ENCODE measurements at places on chromosomes 7 and 10.

GRCh38 chr10:69335063-69335587, 56.8 kb downstream of the HK1 start:
- no peak for DNase-seq

DNA sequence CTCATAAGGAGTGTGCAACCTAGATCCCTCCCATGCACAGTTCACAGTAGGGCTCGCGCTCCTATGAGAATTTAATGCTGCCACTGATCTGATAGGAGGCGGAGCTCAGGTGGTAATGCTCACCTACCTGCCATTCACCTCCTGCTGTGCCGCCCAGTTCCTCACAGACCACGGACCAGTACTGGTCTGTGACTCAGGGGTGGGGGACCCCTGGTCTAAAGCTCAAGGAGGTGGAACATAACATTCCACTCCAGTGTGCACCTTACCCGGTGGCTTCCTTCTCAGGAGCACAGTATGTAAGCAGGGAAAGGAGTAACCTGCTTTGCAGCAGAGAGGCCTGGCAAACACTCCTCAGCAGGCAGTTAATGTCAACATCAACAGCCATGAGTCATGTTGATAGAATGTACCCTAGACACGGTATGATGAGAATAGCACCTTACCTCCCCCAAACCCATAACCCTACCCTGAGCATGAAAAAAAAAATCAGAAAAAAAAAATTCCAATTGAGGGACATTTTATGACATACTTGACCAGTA, 273.5 kb downstream of the FGFR2 start:
- peak; percentile 63 for DNase-seq

DNA sequence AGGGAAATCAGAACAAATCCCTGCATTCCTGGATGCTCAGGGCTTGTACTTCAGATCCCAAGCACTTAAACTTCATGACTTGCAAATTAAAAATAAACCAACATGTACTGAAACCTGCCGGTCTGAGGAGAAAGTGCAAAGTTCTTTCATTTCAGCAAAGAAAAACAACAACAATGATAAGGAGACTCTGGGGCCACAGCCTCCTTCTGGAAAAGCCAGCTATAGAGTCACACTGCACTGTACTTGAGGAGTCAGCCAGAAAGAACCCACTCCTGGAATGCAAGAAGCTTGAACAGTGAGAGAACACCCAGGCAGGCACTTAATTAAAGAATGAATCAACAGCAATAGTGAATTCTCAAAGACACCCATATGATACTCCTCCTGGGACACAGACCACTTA, 49.7 kb upstream of the TM9SF3 start:
- DNase-seq, result no peak

DNA sequence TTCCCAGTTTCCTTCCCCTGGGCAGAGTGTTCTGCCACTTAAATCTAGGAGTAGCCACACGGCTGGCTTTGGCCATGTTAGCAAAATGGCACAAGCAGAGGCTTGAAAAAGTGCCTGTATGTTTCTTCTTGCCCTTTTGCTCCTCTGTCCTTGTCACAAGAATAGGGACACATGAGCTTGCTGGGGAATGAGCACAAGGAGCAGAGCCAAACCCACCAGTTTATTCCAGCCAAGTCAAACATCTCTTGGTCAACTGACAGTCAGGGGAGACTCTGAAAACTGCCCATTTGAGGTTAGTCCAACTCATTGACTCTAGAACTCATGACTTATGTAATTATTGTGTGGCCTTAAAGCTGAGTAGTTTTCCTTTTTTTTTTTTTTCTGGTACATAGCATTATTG, 739.7 kb upstream of the FZD8 start:
- DNase-seq, result no peak

DNA sequence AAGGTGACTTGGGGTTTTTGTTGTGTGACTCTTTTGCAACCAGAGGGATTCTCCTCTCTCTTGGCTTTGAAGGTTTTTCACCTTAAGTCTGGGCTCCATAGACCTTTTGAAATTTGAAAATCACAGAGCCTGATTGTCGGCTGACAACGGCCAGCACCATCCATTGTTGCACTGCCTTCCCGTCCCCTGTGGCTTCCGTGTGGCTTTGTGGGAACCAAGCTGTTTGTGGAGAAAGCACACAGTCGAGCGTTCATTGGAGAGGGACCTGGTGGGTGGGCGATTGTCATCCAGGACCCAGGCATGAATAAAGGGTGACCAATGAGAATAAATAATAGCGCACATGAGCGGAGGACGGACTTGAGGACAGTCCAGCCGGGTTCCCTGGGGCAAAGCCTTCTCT, 7.4 kb upstream of the RAMP3 start:
- no peak for DNase-seq

GRCh38 chr7:605661-606450, 86.2 kb upstream of the PDGFA start:
- no peak for DNase-seq

DNA sequence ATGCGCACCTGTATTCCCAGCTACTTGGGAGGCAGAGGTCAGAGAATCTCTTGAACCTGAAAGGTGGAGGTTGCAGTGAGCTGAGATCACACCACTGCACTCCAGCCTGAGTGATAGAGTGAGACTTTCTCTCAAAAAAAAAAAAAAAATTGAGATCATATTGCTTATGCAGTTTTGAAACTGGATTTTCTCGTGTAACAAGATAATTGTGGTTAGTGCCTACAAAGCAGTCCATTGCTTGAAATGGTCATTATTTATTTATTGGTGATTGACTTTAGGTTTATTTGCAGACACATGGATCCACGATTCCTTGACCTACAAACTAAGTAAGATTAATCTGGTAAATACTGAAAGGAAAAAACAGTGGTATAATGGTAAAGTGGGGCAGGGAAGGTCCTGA, 149.8 kb downstream of the TAX1BP1 start:
- DNase-seq, result no peak

DNA sequence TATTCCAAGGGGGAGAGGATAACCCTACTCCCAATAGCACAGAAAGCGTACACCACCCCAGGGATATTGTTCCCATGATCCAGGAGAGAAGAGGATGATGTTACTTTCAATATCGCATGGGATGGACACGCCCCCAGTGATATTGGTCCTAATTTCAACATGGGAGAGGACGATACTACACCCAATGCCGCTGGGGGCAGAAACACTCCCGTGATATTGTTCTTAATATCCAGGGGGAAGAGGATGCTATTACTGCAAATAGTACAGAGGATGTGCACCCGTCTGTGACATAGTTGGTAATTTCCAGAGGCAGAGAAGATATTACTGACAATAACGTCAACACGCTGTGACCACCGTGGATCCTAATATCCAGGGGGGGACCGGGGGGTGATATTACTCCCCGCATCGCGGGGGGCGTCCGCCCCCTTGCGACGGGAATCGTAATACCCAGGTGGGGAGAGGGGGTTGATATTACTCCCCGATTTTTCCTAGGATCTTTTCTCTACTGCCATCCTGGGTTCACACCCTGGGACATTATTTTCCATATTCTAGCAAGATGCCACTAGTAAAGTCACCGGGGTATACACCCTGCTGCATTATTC, 16.6 kb downstream of the MEIG1 start:
- peak; percentile 26 for DNase-seq

- DNase-seq, result peak; percentile 72
These were observed 15.3 kb upstream of the RSU1 start for GRCh38 chr10:16832351-16833080.

- no peak for DNase-seq
These were observed 207.6 kb upstream of the KLF14 start for GRCh38 chr7:130941322-130942210.

- peak; percentile 97 for DNase-seq
These were observed 25.5 kb downstream of the VOPP1 start for GRCh38 chr7:55546814-55547213.

- no peak for DNase-seq
These were observed 104.5 kb downstream of the CCSER2 start for GRCh38 chr10:84432891-84433290.

DNA sequence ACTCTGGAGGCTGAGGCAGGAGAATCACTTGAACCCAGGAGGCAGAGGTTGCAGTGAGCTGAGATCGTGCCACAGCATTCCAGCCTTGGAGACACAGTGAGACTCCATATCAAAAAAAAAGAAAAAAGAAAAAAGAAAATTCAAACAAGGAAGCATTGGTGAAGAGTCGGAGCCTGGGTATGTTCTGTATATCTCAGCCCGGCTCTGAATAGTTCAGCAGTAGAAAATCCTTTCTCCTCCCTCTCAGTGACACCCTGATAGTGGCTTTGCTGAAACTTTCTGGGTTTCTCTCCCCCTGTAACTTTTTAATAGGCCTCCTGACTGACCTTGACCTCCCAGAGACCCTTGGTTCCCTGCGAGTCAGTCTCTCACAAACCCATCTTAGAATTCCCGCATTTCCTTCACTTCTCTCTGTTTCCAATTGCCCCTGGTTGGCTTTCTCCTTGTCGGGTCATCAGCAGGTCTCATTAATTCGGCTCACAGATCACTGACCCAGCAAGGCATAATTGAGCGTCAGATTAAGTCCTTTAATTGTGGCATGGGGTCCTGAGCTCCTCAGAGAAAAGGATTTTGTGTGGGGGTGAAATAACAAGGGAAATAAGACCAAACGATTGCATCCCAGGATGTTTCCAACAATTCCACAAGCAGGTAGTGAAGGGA, 541.6 kb upstream of the NRP1 start:
- no peak for DNase-seq

- no peak for DNase-seq
These were observed 78.3 kb downstream of the MICALL2 start for GRCh38 chr7:1380821-1381580.

- no peak for DNase-seq
These were observed 837.7 kb upstream of the AUTS2 start for GRCh38 chr7:68760556-68760955.

DNA sequence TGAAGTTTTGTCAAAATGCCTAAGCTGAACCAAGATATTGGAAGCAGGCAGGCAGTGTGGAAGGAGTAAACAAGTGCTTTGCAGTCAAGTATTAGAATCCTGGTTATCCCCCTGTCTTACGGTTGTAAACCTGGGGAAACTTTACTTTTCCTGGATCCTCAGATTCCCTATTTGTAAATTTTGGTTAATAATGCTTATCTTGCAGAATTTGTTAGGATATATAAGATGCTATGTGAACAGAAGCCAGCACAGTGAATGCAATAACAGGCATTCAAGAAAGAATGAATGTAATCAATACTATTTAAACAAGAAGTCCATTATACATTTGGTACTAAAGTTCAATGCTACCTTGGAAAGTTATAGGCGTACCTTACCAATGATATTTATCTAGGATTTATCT, 91.8 kb upstream of the STK17A start:
- no peak for DNase-seq

GRCh38 chr7:151435971-151436370, 4.0 kb downstream of the CRYGN start:
- no peak for DNase-seq

- DNase-seq, result no peak
These were observed 231.8 kb downstream of the AHR start for GRCh38 chr7:17530244-17530643.

DNA sequence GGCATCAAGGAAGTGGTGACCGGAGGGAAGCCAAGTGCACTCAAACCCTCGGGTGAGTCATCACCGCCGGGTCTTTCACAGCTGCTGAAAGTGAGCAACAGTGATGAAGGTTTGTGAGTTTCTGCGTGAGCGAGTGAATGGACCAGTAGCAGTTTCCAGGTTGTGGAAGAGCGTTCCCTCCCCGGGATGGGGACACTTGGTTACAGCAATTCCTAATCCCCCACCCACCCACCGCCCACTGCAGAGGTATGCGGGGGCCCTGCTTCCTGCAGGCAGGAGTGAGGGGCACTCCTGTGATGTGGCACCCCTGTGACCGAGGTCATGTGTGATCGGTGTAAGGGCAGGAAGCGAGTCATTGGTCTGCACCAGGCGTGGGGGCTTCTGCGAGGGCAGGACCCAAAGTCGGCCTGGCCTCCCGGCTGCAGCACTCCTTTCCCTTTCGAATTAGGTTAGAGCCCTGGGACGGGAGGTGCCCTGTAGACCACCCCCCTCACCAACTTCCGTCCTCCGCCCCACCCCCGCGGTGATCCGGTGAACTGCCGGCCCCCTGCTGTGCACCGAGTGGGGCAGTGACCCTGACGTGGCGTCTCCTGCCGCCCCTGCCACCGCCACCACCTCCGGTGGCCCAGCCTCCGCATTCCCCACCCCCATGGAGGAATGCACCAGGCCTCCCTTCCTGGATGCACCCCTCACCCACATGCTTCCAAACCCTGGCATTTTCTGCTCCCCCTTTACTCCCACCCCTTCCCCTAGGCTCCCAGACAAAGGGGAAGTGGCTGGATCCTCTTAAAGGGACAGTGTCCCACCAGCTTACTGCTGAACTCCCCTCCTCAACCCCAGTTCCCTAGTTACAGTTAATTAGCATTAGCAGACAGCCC, 10.9 kb downstream of the LIMK1 start:
- DNase-seq, result peak; percentile 91

GRCh38 chr10:110821508-110821907, 50.2 kb upstream of the PDCD4 start:
- DNase-seq, result no peak

- DNase-seq, result no peak
These were observed 288.0 kb upstream of the SEMA3C start for GRCh38 chr7:81206667-81207360.

DNA sequence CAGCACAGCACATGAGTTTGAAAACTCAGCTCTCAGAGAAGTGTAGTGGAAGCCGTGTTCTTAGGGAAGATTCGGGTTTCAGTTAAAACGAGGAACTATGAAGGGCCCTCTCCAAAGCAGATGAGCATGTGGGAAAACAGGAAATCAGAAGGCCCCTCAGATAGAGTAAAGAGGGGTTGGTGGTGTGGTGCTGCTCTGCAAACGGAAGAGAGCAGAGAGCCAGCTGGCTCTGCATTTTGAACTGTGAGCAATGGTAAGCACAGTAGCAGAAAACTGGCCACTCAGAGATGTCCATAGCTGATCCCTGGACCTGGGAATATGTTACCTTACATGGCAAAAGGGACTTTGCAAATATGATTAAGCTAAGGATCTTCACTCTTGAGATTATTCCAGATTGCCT, 27.9 kb upstream of the CUL1 start:
- DNase-seq, result no peak

- no peak for DNase-seq
These were observed 33.7 kb upstream of the RHEB start for GRCh38 chr7:151553356-151553755.

DNA sequence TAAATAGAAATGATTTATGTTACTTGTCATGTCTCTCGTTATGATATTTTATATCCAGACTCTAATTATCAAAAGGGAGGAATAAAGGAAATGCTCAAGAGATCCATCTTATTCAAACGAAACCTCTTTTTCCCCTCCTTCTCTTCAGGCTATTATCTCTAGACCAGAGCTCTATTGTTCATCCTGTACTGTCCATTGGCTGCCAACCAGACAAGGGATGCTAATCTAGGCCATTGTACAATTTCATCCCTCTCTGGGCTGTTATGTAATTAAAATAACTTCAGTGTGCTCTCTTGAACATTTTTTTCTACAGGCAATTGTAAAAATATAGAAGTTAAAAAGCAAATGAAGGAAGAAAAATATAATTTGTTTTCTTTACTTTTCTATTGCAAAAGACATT, 220.4 kb downstream of the HDAC9 start:
- DNase-seq, result no peak

All from urothelium cell line (cell line).